Subcutaneous adipose tissue (tissue), 4 donors: ENCODE measurements at places on chromosomes 3 and 15. TPM values are rescaled to one million over a fixed set of nuclear protein-coding genes. Genes with fewer than 3 reads are reported as not detected.

Gene IMPG2
- 0.22 TPM for total RNA-seq

Gene GABRR3
- not detected for total RNA-seq

Gene MESP1
- total RNA-seq, result 10.9 TPM

Gene RPP25
- total RNA-seq, result 3.3 TPM

Gene FAN1
- 14.8 TPM for total RNA-seq
